Non-pigmented ciliary epithelial cell (primary cell): ENCODE measurements at places on chromosomes 2 and 18.
A peak's percentile ranks its signal among the peaks of the same experiment; 100 is the strongest.

DNA sequence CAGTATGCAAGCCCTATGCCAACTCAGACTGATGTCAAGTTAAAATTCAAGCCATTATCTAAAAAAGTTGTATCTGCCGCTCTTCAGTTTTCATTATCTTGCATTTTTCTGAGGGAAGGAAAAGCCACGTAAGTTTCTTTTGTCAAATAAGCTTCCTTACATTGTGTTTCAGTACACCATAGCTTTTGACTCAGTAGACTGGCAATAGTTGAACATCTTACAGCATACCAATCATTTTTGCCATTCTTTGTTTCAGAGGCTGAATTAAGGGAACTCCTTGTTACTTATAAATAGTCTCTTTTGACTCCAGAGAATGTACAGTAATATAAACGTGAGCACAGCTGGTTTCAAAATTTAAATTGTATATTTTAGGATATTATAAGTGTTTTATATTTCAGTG is 120.6 kb downstream of the EHBP1 start:
- peak; percentile 63 for DNase-seq

GRCh38 chr2:140027320-140027719 is 1247.1 kb upstream of the NXPH2 start:
- no peak for DNase-seq

GRCh38 chr2:219476652-219477151 is 22.0 kb upstream of the GMPPA start:
- DNase-seq = no peak

DNA sequence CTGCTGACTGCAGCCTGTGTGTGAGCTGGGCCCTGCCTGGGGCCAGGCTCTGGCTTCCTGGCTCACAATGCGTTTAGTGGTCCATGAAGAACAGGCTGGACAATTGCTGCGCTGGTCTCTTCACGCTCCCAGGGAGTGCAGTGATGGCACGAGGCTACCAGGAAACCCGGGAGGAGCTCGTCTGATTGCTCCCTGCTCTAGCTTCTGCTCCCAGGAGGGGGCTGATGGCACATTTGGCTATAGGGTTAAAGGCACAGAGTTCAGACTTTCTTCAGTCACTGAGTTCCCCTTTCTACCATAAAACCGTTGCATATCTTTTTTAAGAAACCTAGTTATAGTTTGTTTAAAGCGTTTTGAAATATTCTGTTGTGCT is 60.1 kb downstream of the KCNF1 start:
- no peak for DNase-seq

DNA sequence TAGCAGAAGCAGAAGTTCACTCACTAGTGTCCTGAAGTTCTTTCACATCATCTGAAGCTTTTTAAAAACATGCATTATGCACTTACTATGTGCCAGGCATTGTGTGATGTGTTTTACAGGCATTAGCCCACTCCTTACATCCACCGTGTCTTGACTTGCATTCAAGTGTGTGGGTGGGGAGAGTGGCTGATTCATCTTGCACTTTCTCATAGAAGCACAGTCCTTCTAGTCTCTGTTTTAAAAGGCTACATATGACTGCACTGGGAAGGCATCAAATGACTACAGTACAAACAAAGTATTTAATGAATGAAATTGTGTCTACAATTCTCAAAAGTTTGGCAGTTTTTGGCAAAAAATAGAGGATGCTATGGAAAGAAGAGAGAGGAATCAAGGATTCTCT is 21.6 kb upstream of the DSC3 start:
- no peak for DNase-seq

GRCh38 chr18:9712611-9713010 is 4.5 kb downstream of the RAB31 start:
- DNase-seq = no peak

- DNase-seq = no peak
Observed at GRCh38 chr18:49026501-49027373, 76.0 kb upstream of the SMAD7 start.

GRCh38 chr2:36616947-36617346 is 19.0 kb upstream of the FEZ2 start:
- DNase-seq = no peak

GRCh38 chr2:49033394-49034185 is 120.7 kb downstream of the FSHR start:
- DNase-seq = no peak

GRCh38 chr2:136206613-136207012 is 88.7 kb upstream of the CXCR4 start:
- DNase-seq = no peak

DNA sequence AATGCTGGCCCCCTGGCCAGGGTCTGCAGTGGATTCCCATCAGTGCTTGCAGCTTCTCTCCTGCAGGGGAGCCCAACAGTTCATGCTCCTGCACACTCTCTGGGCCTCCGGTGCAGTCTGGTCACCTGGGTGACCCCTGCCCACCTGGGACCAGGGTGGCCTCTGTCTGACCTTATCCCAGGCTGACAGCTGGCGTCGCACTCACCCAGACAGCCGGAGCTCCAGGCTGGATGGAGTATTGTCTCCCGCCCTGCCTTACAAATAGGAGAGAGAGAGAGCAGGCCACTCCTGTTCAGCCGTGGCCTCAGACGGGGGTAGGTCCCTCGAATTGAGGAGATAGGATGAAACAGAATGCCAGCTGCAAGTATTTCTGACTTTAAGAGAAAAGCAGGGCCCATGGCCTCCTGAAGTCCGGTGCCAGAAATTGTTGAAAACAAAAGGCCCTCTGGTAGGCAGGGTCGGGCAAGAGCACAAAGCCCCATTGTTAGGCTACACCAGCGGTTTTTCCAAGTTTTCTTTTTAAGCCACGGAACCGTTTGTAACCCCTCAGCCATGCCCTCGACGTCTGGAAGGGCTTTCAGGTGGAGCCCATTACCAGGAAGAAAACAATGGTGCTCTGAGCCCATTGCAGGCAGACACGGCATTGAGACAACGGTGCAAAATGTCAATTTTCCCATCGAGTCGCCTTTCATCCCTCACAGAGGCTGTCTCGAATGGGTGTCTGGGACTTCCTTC is 258.4 kb downstream of the BCL11A start:
- no peak for DNase-seq
